DND-41 (cell line): ENCODE measurements at places on chromosomes 16 and 17.

DNA sequence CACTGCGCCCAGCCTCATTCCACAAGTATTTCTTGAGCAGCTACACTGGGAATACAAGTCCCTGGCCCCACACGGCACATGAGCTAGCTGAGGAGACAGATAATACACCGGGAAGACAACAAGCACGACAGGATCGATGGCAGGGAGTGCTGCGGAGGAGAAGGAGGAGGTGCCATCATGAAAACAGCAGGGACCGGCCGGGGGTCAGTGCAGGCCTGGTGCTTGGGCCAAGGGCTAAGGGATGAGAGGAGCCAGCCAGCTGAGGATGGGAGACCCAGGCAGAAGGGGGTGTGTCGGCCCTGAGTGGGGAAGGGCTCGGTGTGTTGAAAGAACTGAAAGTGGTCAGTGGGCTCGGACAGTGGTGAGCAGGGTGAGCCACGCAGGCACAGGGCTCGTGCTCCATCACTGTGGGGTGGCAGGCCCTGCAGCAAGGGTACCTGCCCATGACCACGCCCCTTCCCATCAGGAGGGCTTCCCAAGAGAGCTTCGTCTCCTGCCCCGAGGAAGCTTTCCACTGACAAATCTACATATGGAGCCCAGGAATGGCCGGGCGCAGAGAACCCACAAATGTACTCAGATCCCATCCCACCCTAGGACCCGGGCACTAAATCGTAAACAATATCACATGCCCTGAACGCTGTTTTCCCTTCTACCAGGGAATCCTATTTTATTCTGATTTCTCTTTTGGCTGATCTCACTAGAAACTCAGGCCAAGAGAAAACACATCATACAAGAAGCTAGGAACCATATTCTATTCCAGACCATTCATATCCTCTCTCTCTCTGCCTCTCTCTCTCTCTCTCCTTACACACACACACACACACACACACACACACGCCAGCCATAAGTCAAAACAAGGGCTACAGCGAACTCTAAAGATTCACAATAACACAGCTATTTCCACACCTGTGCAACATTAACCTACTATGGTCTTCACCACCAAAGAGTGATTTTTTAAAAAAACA, 50.7 kb upstream of the TNRC6C start:
- DNase-seq, result no peak

GRCh38 chr17:82041144-82041814, 3.8 kb upstream of the DCXR start:
- DNase-seq, result no peak

DNA sequence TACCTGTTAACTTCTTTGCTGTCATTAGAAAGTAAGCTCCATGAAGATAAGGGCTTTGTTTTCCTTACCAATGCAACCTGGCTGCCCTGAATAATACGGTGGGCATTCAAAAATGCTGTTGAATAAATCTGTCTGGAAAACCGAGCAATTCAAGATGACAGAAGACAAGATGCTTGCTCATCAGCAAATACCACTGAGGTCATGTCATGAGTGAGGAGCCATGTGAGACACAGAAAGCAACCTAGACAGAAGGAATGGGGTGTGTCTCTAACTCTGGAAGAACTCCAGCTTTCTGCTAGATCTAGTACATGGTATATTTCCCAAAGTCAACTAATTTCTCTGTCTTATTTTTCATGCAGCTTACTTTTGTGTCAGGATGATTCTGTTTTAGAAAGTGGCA, 64.2 kb downstream of the STH start:
- no peak for DNase-seq

GRCh38 chr16:57724531-57724930, 11.0 kb upstream of the KATNB1 start:
- no peak for DNase-seq

DNA sequence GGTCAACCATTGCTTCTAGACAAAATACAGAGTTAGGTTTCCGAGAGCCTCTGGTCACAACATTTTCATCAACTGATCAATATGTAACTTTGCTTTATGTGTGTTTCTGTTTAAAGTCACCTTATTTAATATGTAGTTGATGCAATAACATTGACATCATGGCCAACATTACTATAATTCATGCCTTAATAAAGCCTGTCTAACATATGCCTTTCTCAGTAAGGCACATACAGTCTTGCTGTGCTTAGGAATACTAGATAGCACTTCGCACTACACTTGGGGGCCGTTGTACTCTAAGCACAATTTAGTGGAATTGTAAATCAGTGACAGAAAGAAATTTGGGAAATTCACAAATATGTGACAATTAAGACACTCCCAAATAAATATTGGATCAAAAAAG, 9.6 kb upstream of the SCNN1G start:
- no peak for DNase-seq

- DNase-seq, result no peak
Measured at GRCh38 chr17:7654832-7655540, 4.3 kb downstream of the ATP1B2 start.

DNA sequence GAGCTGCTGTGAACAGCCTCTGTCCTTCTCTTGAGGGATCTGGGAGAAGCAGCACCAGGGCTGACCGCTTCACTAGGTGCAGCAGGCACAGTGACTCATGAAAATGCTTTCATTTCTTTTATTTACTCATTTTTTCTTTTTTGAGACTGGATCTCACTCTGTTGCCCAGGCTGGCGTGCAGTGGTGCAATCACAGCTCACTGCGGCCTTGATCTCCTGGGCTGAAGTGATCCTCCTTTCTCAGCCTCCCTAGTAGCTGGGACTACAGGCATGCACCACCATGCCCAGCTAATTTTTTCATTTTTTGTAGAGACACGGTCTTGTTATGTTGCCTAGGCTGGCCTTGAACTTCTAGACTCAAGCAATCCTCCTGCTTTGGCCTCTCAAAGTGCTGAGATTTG, 216.8 kb upstream of the EEF2KMT start:
- DNase-seq, result no peak

DNA sequence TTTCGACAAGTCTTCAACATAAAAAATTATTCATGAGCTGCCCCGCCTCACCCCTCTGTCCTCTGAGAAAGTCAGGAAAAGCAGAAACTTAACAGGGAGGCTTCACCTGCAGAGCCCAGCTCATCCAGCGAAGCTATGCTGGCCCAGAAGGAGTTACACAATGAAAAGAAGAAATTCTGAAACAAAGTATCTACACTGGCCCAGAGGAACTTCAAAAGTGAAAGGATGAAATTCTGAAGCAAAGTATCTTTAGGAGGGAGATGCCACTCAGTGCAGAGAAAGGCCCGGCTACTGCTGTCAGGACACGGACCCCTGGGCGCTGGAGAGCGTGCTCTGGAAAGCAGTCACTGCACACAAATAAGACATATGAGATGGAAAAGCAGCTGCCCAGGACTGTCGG, 1.6 kb downstream of the GALNS start:
- DNase-seq, result no peak

GRCh38 chr17:40499551-40500189, 1.8 kb downstream of the TNS4 start:
- DNase-seq, result no peak

GRCh38 chr16:84741340-84741830, 41.6 kb downstream of the USP10 start:
- DNase-seq, result no peak

DNA sequence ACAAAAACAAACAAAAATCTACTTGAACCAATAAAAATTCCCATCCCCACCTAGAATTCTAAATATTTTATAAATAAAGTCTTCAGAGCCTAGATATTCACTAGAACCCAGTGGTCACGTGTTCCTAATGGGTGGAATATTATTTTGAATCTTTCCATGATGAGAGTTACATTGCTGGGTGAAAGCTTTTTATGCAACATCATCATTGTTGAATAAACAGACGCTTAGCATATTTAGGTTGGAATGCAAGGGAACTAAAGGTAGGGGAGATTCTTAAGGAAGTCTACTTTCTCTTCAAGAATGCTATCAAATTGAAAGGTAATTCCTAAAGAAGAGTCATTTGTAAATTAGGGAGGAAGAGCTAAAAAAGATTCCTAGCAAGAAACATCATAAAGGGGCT, 723.1 kb downstream of the WWOX start:
- no peak for DNase-seq

GRCh38 chr16:67531247-67531646, 2.6 kb downstream of the RIPOR1 start:
- DNase-seq, result no peak

GRCh38 chr16:85924675-85925074, 25.7 kb downstream of the IRF8 start:
- DNase-seq, result no peak

- DNase-seq, result peak; percentile 94
Measured at GRCh38 chr17:81871387-81872230, 472 bp upstream of the ARHGDIA start.

- no peak for DNase-seq
Measured at GRCh38 chr17:82152556-82153294, 54.7 kb upstream of the FASN start.

- no peak for DNase-seq
Measured at GRCh38 chr16:86676254-86676670, 97.9 kb downstream of the FOXL1 start.

DNA sequence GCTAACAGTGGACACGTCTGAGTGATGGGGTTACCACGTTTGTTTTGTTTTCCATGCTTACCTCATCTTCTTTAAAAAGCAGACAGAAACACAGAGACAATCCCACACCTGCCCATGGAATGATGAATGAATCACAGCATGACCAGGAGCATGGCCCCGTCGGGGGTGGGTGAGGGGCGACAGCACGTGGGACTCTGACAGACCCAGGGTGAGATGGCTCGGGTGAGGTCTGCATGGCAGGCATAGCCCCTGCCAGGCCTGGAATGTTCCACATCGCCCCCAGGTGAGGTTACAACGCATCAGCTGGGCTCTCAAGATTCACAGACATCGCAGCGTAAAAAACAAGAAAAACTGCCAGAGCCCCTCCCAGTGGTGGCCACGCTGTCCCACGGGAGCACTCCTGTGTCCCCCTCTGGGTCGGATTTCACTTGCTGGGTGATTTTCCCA, 18.1 kb downstream of the SLC7A5 start:
- DNase-seq, result no peak
